ENCODE measurements at places on chromosomes 1 and 21.

- DNase-seq, result no peak
These were observed 16.0 kb upstream of the PDE9A start for GRCh38 chr21:42637267-42638041.

DNA sequence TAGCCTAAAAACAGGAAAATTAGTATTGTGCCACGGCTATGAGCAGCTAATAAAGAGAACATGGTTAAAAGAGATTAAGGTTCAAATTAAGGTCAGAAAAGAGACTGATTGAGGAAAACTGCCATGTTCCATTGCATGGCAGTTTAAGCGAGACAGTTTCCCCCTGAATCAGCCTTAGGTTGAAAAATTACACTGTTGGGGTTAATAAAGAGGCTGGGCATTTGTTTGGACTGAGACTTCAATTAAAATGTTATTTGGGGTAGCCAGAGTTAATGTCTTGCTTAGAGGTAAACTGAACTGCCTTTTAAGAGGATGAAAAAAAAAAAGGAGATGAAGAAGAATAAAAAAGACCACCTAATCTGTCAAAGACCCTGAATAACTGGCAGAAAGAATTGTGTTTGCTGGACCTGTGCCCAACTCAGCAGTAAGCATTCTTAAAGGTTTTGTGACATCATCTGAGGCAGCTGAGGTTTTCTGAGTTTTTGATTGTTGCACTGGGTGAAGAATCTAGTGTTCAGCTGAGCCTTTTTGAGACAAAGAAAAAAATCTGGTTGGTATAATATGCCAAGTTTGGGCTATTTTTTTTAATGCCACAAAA, 17.7 kb upstream of the PROX1 start:
- DNase-seq, result no peak

GRCh38 chr1:34762474-34763141, 3.1 kb downstream of the GJB4 start:
- DNase-seq, result no peak

GRCh38 chr1:219144658-219145315, 28.9 kb upstream of the LYPLAL1 start:
- DNase-seq, result no peak

DNA sequence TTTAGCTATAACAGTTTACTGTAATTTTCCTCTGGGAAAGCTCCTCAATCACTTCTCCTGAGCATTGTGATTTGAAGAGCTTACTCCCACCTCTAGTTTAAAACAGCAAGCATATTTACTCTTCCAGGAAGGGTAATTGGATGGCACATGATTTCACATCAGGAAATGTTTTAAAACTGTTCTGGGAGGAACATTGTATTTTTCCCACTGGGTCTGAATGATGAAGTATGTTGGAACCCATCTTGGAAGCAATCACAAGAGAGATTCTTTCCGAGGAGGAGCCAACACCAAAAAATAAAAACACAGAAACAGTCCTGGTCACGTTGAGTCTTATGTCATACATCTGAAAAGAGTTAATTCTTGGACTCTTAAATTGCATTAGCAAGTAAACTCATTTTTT, 17.3 kb downstream of the MAP10 start:
- no peak for DNase-seq

DNA sequence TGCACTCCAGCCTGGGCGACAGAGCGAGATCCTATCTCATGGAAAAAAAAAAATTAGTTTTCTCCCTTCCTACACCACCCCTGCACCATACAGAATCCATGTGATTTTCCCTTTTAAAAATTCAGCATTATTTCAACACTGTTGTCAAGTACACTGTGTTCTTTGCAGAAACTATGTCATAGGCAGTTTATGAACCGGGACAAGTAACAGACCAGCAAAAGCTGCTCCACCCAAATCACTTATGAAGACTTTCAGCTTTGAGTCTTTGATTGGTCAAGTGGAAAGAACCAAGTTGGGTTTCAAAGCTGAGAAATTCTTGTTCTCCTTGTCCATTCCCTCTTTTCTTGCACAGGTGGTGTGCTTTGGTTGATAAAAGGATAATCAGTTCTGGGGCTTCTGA, 173.0 kb downstream of the CDC7 start:
- peak; percentile 71 for DNase-seq

DNA sequence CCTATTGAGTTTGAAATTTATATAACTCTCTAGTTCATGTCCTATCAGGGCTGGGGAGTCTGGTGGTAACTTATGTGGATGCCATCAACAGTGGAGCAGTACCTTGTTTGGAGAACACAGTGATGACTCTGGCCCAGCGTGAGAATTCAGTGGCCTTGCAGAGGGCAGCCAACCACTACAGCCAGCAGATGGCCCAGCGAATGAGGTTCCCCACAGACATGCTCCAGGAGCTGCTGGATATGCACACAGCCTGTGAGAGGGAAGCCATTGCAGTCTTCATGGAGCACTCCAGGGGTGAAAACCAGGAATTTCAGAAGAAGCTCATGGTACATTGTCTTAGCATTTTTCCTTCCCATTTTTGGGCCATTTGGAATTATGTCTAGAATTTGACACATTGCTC, 32.0 kb upstream of the GBP6 start:
- no peak for DNase-seq

GRCh38 chr1:110055493-110056284, 14.8 kb downstream of the ALX3 start:
- no peak for DNase-seq

DNA sequence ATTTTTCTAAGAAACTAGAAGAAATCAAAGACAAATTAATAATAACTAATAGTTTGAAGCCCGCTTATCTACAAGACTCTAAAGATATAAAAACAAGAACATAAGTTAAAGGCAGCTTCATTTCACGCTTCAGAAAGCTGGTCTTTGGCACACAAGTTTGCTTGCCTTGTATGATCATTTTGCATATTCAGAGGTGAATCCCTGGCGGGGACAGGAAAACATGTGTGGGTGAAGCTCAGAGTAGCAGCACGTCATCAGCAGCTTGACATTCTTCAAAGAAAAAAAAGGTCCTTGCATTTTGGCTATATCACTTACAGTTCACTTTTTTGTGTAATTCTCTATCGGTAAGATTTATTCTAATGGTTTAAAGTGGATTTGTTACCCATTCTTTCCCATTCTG, 1911.8 kb downstream of the MRPL39 start:
- DNase-seq, result no peak

GRCh38 chr1:116676291-116676690, 8.8 kb upstream of the IGSF3 start:
- DNase-seq, result no peak
